ENCODE measurements at places on chromosomes 1 and 21.

DNA sequence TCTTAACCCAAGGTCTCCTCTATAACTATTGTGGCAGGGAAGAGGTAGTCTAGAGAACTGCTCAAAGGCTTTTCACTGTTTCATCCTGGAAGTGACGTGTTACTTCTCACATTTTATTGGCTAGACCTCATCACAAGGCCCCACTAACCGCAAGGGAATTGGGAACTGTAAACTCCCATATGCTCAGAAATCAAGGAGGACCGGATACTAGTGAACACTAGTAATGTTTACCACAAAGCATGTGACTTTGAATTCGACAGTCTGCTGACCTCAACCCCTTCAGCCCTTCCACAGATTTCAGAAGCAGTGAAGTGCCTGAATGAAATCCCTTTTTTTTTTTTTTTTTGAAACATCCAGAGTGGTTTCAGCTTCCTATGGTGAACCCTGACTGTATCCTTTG lies 3.4 kb upstream of the EEIG2 start:
- DNase-seq, result no peak

DNA sequence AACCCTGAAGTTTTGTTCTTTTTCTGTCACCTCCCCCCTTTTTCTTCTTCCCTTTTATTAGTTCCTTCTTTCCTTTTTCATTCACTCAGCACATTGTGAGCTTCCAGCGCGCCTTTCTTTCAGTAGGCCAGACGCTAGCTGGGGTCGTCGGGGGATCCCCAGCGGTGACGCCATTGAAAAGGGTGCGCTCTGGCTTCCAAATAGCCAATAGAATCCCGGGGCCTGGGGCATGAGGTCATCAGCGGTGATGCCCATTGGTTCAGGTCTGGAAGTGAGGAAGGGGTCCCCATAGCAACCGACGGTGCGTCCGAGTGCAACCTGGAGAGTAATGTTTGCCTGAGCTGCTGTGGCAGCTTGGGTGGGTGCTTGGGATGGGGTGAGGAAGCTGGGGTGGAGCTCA lies 6.9 kb upstream of the EFNA3 start:
- no peak for DNase-seq

GRCh38 chr1:205926213-205926612 lies 17.0 kb downstream of the SLC26A9 start:
- no peak for DNase-seq

- no peak for DNase-seq
These were observed 5.8 kb downstream of the TRIM11 start for GRCh38 chr1:228400692-228401454.

DNA sequence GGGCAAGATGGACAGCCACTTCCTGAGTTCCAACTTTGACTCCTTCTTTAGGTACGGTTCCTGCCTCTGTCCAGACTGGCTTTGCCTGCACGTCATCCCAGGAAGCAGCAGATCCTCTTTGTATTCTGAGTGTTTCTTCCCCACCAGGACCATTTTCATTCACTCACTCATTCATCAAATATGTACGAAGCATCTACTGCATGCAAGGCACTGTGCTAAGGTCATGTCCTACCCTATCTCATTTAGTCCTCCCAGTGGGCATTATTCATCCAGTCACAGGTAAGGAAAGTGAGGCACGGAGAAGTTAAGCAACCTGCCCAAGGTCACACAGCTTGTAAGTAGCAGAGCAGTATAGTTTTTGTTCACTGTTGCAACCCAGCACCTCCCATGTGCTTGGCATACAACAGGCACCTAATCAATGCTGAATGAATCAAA lies 13.9 kb downstream of the CRYBG2 start:
- no peak for DNase-seq

DNA sequence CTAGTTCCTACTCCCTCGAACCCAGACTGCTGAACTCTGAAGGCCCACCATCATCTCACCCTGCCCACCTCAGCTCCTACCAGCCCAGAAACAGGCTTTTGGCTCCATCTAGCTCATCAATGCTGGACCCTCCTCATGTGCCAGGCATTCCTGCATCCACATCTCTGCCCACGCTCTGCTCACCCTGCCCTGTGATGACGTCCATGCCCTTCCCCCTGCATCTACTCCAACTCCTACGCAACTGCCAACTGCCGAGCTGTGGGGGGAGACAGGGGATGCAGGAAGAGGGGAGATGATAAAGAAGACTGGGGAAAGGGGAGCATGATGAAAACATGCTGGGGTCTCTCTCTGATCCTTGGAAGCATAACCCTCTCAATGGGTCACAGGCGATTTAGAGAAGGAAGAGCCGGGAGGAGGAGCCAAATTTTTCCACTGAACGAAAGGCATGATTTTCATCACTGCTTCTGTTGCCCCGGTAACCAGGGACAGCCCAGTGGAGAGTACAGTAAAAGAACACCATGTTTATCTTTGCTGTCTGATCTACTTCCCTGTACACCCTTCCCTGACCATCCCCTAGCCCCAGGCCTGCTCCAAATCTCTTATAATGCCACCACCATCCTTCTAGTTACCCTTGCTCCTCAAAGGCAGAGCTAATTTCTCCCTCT lies 44.3 kb downstream of the CD34 start:
- DNase-seq, result no peak

DNA sequence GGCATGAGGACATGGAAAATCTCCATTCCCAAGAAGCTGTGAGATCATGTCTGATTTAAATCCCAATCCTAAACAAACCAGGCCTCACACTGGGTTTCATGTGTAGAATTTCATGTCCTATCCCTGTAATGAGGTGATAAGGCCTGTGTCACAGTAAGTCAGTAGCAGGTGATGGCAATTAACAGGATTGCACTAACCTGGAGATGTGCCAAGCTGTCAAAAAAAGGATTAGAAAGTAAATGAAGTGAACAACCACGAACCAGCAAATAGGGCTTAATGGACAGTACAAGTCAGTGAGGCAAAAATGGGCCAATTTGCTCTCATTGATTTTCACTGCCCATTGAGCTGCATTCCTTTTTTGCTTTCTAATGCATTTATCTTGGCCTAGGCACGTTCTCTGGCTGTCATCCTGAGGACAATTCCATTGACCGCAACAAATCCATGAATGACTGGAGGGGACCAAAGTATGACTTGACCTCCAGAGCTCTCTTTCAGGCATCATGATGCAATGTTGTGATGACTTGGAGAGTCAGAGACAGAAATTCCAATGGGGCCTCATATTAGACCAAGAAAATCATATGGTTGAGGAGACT lies 673.6 kb upstream of the ADGRL2 start:
- no peak for DNase-seq

DNA sequence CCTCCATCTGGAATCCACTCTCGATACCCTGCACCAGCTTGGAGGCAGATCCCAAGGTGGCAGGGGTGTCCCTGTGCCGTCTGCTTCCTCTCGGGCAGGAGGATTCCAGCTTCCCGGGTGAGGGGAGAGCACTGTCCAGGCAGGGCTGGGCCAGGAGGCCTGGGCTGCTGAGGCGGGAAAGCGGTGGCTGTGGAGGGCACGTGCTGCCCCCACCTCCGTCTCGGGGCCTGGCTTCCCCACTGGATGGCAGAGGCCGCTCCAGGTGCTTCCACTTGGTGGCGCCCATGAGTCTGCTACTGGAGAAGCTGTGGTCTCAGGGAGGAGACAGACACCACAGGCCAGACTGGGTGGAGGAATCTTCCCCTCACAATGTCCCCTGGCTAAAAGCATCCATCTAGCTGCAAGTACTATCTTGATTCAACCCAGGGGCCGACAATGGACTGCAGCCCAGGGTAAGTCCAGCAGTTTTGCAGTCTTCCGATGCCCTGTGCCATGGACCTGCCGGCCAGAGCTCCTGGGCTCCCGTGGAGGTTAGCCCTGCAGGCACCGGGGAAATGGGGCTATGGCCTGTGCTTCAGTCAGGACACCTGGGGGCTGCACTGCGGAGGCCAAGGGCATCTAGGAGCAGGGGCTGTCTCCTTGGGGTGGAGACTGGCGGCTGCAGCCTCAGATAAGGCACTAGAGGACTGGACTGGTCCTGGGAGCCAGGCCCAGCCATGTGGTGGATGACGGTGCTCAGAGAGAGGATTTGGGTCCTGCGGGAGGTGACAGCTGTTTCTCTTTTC lies 41.3 kb upstream of the EIF4G3 start:
- DNase-seq, result peak; percentile 51

DNA sequence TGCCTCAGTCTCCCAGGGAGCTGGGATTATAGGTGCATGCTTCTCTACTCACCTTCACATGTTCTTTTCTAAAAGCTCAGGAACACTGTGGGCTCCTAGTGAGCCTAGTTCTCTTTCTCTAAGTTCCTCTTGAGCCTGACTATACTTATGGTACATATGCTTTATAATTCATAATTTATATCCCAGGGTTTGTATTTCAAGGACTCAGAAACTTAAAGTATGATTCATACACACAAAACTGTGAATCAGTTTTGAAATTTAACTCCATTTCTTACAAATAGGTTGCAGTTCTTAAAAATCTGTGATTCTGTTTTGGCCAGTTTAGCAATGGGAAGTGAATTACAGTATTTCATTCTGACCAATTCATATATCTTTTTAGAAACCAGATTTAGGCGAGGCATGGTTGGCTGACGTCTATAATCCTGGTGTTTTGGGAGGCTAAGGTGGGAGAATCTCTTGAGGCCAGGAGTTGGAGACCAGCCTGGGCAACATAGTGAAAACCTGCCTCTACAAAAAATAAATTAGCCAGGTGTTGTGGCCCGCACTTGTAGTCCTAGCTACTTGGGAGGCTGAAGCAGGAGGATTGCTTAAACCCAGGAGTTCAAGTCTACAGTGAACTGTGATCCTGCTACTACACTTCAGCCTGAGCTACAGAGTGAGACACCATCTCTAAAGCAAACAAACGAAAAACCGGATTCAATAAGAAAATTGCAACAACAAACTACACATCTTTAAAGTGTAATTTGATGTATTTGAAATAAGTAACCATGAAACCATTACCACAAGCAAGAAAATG lies 15.6 kb downstream of the RASAL2 start:
- DNase-seq, result no peak

DNA sequence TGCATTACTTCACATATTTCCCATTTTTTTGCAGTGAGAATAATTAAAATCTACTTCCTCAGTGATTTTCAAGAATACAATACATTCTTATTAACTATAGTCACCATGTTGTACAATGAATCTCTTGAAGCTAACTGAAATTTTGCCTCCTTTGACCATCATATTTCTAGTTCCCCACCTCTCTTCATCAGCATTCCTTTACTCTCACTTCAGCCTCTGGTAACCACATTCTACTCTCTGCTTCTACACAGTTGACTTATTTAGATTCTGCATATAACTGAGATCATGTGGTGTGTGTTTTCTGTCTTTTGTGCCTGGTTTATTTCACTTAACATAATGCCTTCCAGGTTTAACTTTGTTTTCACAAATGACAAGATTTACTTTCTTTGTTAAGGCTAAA lies 304.4 kb upstream of the LYPLAL1 start:
- DNase-seq, result no peak

DNA sequence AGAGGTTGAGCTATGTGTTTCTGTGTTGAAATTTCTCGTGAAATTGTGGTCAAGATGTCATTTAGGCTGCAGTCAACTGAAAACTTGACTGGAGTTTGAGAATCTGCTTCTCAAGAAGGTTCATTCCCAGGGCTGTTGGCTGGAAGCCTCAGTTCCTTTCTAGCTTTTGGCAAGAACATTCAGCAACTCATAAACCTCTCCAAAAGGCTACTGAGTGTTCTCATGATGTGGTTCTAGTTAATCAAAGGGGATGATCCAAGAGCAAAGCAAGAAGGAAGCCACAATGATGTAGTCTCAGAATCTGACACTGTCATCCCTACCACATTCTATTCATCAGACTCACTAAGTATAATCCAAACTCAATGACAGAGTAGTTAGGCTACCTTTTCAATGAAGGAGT lies 66.6 kb downstream of the SPATA6 start:
- no peak for DNase-seq

- no peak for DNase-seq
These were observed 4.9 kb downstream of the C1orf198 start for GRCh38 chr1:230863449-230863848.

GRCh38 chr1:155529109-155529508 lies 33.5 kb downstream of the ASH1L start:
- no peak for DNase-seq

GRCh38 chr1:65491472-65491871 lies 71.0 kb downstream of the LEPR start:
- no peak for DNase-seq

- no peak for DNase-seq
These were observed 2.4 kb downstream of the SELE start for GRCh38 chr1:169731446-169731845.

- DNase-seq, result no peak
These were observed 186.2 kb downstream of the RUNX1 start for GRCh38 chr21:34862951-34863350.

GRCh38 chr1:203481196-203481595 lies 5.6 kb downstream of the PRELP start:
- DNase-seq, result no peak
